ENCODE measurements at places on chromosomes 5 and 9.
A peak's percentile ranks its signal among the peaks of the same experiment; 100 is the strongest.

- DNase-seq: no peak
Observed at GRCh38 chr5:124752854-124753720, 6.6 kb upstream of the ZNF608 start.

GRCh38 chr5:116861666-116862065 is 287.0 kb upstream of the SEMA6A start:
- no peak for DNase-seq

GRCh38 chr5:12704955-12705354 is 800.7 kb upstream of the CTNND2 start:
- DNase-seq: no peak

DNA sequence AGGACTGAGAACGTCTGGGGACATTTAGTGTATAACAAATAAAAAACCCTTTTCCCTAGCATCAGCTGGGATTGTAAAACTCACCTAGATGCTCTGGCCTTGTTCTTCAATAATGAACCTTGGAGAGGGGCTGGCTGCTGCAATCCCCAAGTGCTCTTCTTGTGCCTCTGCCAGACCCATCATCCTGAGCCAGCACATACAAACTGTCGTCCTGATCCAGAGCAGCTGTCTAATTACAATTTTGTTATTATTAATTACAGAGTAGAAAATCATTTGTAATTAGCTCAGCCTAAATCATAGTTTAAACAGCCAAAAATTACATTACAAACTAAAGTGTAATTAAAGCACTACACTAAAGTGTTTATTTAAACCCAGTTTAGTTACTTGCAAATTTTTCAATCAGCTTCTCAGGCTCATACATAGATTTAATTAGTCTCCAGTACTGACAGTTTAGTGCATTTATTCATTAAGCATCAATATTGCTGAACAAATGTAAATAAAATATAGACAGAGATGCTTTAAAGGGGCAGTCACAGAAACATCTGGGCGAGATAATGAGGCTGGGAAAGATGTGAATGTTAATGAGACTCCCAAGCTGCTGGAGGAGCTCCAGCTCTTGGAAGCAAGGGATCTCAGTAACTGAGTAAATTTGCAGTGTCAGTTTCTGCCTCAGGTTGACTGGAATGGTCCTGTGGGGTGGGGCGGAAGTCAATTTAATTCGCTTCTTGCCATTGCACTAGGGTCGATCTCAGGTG is 632.3 kb upstream of the TLE4 start:
- no peak for DNase-seq

GRCh38 chr9:124179196-124180071 is 78.3 kb upstream of the NEK6 start:
- no peak for DNase-seq

- DNase-seq: peak; percentile 65
Observed at GRCh38 chr9:37408933-37409710, 13.4 kb upstream of the GRHPR start.

GRCh38 chr5:35161652-35162273 is 68.5 kb downstream of the PRLR start:
- no peak for DNase-seq
